ENCODE measurements at places on chromosomes 1 and 21.

GRCh38 chr1:158020259-158020885, 26.9 kb downstream of the KIRREL1 start:
- no peak for DNase-seq

DNA sequence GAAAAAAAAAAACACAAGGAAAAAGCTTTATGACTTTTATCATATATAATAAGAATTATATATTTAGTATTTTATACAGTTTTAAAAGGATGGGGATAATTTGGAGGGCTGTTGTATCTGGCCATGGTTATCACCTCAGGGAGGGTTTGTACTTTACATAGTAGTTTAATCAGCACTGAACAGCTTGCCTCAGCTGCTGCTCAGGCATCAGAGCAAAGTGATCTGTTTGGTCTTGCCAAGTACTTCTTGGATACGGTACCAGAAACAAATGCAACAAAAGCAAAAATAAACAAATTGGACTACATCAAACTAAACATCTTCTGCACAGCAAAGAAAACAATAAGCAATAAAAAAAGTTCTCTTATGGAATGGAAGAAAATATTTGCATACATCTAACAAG, 2.6 kb upstream of the SPTA1 start:
- DNase-seq, result no peak

GRCh38 chr1:211870156-211870555, 39.6 kb upstream of the LPGAT1 start:
- no peak for DNase-seq

DNA sequence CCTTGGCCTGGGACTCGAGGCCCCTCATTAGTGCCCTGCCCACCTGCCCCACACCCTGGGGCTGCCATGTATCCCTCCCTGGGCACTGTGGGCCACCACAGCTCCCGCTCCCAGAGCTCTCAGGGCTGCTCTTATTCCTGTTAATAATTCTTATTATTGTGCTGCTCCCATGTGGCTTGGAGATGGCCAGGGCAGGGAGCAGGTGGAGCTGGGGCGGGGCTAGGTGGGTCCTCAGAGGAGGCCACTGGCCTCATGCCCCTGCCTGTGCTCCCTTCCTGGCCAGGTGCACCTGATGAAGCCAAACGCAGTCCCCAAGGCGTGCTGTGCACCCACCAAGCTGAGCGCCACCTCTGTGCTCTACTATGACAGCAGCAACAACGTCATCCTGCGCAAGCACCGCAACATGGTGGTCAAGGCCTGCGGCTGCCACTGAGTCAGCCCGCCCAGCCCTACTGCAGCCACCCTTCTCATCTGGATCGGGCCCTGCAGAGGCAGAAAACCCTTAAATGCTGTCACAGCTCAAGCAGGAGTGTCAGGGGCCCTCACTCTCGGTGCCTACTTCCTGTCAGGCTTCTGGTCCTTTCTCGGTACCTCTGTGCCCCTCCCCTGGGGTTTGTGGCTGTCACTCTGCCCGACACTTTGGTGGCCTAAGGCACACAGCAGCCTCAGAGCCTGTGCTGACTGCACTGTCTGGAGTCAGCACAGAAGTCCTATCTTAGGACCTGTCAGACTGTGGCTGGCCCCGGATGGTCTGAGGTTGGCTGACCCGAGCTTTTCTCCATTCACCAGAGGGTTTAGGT, 34.1 kb downstream of the BMP8A start:
- no peak for DNase-seq

- DNase-seq, result no peak
Observed at GRCh38 chr1:203597331-203598090, 29.1 kb upstream of the ATP2B4 start.

- DNase-seq, result no peak
Observed at GRCh38 chr1:3578906-3579305, 32.4 kb downstream of the MEGF6 start.

DNA sequence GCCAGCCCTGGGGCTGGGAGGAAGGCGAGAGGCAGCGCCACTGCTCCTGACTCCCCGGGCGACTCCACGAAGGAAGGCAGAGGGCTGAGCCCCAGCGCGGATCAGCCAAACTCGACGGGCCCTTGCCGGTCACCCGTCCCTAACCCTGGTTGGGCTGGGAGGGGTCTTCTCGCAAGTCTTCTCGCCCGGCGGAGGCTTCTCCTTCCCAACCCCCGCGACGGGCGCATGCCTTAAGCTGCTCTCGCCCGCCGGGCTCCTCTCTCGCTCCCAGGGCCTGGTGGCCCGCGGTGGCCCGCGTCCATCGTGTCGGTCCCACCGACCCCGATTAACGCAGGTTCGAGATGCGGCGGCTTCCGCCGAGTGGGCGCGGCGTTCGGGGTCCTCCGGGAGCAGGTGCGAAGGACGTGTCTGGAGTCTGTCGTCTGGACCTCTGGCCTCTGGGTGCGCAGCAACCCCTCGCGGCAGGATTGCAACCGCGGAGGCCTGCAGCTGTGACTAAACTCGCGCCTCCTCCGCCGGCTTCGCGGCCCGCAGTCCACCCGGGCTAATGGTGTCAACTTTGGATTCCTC, 29.0 kb upstream of the PPM1J start:
- DNase-seq, result no peak

DNA sequence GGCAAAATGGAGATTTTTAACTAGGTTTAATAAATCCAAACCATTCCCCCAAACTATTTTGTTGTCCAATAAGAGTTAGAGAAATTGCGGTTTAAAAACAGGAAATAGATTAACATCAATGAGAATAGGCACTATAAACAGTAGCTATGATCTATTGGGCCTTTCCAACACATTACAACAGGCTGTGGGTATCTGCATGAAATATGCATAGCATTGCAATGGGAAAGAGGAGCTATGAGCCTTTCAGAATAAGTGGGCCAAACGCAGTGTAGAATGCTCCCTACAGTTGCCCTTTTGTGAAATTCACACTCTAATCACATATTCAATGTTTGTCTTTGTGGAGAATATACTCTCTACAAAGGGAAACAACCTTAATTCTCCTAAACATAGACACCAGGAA, 305.5 kb upstream of the PRMT6 start:
- DNase-seq, result no peak

- no peak for DNase-seq
Observed at GRCh38 chr1:208100906-208101305, 143.3 kb downstream of the PLXNA2 start.

DNA sequence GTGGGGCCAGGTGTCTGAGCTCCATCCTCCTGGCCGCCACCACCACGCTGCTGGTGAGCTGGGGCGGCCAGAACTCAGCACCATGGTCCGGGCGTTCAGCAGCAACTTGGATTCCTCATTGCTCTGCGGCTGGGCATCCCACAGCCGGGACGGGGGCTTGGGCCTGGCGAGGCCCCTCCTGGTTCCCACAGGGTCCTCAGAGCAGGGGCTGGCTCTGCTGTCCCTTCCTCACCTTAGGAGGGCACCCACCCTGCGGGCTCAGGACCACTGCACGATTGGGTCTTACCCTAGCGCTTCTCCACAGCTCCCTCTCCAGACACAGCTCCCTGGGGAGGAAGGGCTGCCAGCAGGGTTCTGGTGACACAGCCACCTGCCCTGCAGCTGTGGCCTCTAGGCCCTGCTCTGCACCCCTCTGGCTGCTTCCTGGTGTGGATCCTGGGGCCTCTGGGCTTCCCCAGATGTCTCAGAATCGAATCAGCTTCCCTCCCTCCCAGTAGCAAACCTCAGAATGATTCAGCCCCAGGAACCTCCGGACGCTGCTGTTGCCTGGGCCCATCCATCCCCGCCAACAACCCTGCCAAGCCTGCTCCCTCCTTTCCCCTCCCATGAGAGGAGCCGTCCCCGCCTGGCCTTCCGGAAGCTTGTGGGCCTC, 25.0 kb downstream of the CRYAA start:
- DNase-seq, result peak; percentile 30

GRCh38 chr1:39819091-39819812, 30.6 kb upstream of the BMP8B start:
- no peak for DNase-seq

DNA sequence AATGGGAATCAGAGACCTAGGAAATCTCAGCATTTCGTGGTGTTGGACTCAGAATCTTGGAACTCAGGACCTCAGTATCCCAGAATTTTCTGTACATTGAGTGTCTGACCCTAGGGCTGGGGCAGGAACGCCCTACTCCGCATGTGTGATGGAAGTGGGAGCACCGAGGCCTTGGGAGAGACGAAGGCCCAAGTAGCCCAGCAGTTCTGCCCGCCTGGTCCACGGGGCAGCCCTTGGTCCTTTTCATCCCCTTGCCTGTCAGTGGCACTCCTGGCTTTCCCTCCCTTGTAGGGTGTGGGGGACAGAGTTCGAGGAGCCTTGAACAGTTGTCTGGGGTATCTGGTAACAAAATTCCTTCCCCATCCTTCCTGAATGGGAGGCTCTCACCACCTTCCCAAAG, 10.2 kb downstream of the A3GALT2 start:
- DNase-seq, result no peak

- DNase-seq, result no peak
Observed at GRCh38 chr1:3275471-3276340, 178.8 kb upstream of the ARHGEF16 start.

- DNase-seq, result no peak
Observed at GRCh38 chr1:39387452-39387851, 104.0 kb upstream of the BMP8A start.

- DNase-seq, result no peak
Observed at GRCh38 chr1:119372503-119373086, 4.0 kb downstream of the HAO2 start.

DNA sequence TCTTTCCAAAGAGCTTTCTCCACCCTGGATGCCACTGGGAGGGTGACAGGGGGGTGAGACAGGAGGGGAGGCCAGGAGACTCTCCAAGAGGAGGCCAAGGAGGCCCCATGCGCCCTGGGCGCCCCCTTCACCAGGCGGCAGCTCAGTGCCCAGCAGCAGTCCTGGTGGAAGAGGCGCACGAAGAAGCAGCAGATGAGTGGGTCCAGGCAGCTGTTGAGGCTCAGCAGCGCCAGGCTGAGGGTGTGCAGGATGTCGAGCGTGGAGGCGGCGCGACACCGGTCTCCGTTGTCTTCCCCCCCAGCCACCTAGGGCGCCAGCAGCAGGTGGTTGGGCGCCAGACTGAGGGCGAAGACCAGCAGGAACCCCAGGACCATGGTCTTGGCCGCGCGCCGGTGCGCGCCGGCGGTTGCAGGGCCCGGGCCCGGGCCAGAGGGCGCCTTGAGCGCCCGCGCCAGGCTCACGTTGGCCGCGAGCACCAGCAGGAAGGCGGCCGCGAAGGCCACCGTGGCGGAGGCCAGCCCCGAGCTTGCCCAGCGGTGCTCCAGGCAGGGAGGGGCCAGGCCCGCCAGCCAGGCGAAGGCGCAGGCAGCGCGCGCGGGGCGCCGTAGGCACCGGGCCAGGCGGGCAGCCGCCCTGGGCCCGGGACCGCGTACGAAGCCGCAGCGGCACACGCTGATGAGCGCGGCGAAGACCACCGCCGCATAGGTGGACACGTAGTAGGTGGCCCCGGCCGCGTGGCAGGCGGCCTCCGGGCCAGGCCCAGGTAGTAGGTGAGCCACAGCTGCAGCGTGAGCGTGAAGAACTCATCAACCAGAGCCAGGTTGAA, 8.6 kb downstream of the TMEM35B start:
- no peak for DNase-seq

GRCh38 chr1:98398092-98398491, 263.4 kb upstream of the SNX7 start:
- DNase-seq, result no peak

DNA sequence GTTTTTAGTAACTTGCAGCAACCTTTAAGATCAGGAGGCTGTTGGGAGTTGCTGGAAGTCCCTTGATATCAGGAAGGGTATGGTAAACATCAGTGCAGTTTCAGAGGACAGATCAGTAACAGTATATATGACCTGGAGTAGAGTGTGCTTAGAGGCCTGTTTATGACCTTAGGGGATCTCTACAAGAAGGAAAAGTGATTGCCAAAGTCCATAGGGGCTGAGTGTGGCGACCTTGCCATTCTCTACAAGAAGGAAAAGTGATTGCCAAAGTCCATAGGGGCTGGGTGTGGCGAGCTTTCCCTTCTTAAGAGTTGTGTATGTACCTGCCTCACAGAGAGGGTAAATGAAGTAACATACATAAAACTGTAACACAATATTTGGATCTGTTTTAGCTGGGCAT, 28.5 kb upstream of the AXDND1 start:
- DNase-seq, result no peak

DNA sequence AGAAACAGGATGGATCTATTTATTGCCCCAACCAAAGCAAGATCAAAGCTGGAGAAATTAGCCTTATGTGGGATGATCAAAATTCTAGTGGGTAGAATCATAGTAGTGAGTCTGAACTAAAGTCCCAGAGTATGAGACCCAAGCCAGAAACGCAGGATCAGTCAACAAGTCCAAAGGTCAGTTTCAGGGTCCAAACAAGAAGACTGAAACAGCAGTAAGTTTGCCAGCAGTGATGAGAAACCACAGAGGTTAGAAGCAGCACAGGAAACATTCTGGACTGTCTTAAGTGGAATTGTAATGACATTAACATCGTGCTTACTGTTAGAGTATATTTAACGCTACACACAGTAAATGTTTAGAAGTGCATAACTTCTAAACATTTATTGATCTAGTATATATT, 251.0 kb downstream of the LRRIQ3 start:
- no peak for DNase-seq

DNA sequence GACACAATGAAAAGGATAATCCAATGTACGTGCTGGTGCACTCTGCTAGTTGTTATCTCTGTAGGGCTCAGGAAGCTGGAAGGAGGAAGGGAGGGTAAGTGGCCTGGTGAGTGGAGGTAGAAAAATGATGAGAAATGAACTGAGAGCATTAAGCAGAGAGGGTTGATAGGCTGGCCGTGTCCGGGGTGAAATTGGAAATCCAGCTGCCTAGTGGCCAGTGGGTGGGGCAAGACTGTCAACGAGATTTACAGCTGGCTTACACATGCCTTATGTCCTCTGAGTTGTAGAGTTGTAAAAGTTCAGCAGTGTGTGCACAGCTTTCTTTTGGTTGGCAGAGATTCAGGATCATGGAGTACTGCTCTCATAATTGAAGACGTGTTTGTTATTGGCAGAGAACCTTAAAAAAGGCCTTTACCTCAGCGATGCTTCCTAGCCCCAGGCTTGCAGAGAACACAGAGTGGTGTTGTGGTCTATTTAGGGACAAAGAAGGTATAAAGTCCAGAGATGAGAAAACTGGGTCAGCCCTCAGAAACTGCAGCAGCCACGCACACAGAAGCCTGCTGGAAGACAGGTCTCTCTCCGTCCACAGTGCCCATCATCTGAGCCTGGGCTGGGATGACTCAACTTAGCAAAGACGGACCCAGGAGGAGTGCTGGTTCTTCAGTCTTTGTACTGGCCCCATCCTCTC, 132.4 kb downstream of the EDEM3 start:
- no peak for DNase-seq

- no peak for DNase-seq
Observed at GRCh38 chr1:214898161-214898560, 184.4 kb upstream of the KCNK2 start.

GRCh38 chr1:27489501-27489972, 430 bp downstream of the WASF2 start:
- no peak for DNase-seq

GRCh38 chr1:222240536-222241181, 307.2 kb downstream of the HHIPL2 start:
- DNase-seq, result no peak

- no peak for DNase-seq
Observed at GRCh38 chr21:40276001-40276400, 408.8 kb downstream of the PCP4 start.

GRCh38 chr1:52139817-52140540, 1.9 kb upstream of the ZFYVE9 start:
- DNase-seq, result no peak
